ENCODE measurements at places on chromosomes 7 and 10.

DNA sequence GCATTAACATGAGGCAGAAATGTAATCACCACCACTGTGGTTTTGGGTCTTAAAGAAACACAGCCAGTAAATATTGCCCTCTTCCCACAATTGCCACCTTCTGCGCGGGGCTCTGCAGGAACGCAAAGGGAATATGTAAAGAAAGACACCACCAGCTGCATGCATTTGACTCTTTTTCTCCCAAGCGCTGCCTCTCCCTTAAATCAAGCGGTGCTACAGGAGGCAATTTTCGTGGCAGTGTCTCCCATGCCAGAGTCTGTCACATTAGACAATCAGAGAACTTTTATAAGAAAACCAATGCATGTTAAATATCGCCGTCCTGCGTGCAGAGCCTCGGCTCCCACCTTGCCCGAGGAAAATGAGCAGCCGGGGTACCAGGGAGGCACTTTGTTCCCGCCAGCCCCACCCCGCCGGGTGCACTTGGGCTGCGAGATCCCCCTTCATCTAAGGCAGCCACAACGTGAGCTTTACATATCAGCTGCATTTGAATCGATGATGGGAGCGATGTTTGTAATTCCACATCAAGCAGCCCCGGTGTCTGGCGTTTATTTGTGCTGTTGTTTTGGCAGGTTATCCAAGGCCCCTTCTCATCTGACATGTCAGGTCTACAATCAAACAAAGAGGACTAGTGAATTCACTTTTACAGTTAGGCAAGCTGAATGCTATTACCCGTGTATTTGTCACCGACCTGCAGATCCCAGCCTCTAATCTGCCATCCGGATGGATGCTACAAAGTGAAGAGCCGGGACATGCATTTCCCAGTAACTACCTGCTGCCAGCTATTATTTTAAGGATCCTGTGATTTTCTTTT lies 72.3 kb upstream of the MGMT start:
- no peak for DNase-seq

DNA sequence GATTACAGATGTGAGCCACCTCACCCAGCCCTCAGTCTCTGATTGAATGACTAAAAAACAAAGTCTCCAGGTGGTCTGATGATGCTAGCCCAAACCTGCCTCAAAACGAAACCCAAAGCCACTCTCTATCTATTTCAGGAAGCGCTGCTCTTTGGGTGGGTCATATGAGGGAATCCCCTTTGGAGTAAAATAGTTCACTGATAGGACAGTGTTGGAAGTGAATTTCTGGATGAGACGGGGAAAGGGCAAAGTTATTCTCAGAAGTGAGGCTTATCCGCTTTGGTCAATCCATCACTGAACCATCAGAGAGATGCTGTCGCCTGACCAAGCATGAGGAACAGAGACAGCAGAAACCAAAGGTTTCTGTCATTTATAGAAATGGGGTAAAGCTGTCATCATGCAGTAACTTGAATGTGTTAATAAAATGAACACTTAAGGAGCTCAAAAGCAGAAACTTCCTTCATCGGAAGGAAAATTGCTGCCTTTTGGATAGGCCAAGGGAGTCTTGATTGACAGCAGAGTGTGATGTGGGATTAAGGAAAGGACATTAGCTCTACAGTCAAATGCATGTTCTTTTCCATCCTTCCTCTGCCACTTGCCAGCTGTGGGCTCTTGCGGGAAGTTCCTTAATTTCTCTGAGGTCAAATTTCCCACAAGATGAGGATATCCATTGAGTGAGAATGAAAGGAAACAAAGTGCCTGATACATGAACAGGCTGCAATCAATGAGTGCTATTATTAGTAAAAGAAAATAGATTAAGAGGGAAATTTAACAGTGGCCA lies 64.9 kb upstream of the C1QL3 start:
- DNase-seq: no peak

GRCh38 chr10:88896372-88896993 lies 16.4 kb downstream of the STAMBPL1 start:
- DNase-seq: no peak

DNA sequence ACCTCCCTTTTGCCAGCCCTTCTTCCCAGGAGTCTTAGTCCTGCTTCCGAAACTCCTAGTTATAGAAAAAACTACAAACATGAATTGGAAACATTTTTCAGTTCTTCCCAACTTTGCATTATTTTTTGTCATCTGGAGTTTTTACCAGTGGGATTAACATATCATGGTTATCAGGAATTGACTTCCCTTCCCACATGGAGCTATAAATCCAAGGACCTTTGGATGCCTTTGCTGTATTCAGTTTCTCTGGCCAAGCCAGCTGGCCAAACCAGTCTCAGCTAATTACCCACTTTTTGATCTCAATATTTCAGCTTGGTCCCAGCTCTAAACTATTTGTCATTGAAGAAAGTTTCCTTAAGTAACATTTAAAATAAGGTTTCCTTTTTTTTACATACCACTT lies 570.6 kb downstream of the SORCS1 start:
- DNase-seq: no peak

DNA sequence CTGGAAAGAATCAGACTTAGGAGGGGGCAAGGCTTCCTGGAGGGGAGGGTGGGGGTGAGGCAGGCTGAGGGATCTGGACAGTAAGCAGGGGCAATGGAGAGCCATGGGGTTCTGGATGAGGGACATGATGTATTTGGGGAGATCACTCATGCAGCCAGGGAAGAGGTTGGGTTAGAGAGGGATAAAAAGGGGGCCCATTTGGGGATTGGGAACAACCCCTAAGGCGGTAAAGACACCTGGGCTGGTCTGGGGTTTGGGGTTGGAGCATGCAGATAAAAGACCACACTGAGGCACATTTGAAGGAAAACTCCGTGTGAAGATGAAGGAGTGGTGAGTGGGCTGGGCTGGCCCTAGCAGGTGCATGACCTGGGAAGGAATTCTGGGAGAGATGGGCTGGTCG lies 30.8 kb downstream of the HIF1AN start:
- no peak for DNase-seq

DNA sequence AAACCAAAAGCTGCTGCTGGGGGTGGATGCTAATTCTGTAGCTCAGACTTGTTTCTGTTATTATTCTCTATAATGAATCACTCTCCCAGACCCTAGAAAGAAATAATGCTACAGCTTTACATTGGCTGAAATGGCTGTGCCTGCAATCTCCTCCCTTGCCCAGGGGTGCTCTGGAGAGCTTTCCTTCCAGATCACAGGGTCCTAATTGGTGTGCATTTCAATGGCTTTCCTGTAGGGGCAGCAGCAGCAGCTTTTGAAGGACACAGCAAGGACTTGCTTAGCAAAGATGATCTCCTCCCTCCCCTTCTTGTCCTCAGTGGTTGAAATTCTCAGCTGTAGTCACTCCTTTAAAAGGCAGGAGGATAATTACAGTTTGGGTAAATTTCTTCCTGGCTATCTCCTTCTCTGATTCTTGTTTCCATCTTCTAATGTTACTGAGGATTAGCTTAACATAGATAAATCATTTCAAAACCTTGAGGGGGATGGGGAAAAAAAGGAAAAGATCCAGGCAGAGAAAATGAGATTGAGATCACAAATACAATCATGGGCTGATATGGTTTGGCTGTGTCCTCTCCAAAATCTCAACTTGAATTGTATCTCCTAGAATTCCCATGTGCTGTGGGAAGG lies 120.2 kb upstream of the CTTNBP2 start:
- no peak for DNase-seq

Data from CD8-positive, alpha-beta memory T cell (primary cell).